Esophagus muscularis mucosa (tissue), 4 donors: ENCODE measurements at places on chromosomes 5 and 9.

GRCh38 chr5:36414869-36415282 is 113.2 kb upstream of the RANBP3L start:
- no peak for DNase-seq

DNA sequence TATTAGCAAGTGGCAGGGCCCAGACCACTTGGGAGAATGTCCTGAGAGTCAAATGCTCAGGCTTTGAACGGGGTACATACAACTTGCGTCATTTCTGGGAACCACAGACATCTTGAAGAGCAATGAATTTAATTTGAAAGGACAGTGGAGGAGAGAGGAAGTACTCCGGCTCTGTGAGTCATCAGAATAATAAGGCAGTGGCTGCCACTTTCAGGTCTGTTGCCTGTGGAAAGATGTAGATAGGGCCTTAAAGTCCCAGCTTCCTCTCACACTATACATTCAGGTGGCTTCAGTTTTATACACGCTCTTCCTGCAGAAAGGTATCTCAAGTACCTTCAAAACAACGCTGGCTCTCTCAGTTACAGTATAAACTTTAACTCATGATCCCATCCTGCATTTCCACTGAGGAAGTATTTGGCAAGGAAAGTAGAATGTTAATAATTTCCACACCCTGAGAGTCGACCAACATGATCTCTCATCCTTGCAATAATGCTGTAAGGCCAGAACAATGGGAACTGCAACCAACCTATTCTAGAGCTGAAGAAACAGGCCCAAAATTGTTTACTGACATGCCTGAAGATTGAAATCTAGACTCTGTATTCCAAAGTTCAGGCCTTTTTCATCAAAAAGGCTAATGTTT is 6.8 kb upstream of the PRUNE2 start:
- DNase-seq, result no peak

- no peak for DNase-seq
These were observed 597.9 kb upstream of the SGCD start for GRCh38 chr5:155728857-155729683.

DNA sequence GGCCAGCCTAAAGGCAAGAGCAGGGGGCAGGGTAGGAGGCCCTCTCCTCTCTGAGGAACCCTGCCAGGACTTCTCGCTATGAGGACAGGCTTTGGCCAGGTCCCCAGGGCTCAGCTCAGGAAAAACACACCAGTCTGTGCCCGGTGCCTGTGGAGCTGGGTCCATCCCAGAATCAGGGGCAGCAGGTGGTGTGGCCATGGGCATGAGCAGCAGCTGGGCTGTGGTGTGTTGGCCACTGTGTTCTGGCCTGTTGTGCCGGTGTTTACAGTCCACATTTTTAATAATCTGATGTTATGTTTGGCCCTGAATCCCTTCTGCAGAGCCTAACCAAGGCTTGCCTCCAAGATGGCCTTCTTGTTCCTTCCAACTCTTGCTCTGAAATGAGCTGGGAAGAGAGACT is 77.0 kb downstream of the FGF18 start:
- no peak for DNase-seq

- no peak for DNase-seq
These were observed 29.7 kb upstream of the PPP2CA start for GRCh38 chr5:134255418-134256150.

- DNase-seq, result peak; percentile 68
These were observed 202.7 kb downstream of the SEMA6A start for GRCh38 chr5:116371935-116372334.

- DNase-seq, result no peak
These were observed 122.2 kb downstream of the C9orf50 start for GRCh38 chr9:129498451-129499384.

- no peak for DNase-seq
These were observed 8.3 kb downstream of the TMEM250 start for GRCh38 chr9:136110082-136111061.

GRCh38 chr9:112044186-112044585 is 130.9 kb downstream of the SUSD1 start:
- no peak for DNase-seq

DNA sequence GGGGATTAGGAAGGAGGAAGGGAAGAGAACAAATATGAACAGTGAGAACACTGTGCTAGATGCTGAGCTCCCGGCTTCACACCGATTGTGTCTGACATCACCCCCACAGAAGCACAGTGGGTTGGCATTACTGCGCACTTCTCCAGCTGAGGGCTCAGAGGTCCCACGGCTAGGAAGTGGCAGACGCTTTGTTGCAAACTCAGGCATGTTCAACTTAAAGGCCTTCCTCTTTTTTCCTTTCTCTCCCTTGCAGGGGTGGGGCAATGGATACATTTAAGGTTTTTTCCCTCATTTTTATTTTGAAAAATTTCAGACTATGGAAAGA is 15.5 kb upstream of the SHB start:
- no peak for DNase-seq

- peak; percentile 95 for DNase-seq
These were observed 128.3 kb downstream of the EFNA5 start for GRCh38 chr5:107542428-107542827.

DNA sequence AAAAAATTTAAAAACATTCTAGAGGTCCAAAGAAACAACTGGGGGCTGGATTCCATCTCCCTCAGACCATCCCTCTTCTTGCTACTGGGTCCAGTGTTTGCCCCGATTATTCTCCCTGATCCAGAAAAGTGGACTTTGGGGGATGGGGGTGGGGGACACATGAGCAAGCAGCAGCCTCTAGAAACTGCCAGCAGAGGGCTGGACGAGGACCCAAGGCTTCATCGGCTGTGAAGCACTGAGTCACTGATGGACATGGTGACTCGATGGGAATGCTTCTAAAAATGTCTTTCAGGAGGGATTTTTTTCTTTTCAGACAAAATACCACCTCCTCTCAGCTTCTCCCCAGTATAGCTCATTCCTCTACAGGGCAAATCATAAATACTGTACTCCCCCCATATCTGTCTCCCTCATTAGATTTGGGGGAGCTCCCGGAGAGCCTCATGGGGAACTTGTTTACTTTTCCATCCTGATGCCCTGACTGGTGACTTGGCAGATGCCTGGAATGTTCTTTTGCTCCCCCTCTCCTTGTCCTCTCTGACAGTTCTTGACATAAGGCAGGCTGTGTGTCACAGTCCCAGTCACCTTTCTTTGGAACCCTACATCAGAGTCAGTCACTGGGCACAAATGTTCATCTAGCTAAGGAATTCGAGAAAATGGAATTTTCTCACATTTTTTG is 67.2 kb upstream of the STC2 start:
- DNase-seq, result no peak

GRCh38 chr5:117433818-117434217 is 859.2 kb upstream of the SEMA6A start:
- DNase-seq, result no peak

- DNase-seq, result no peak
These were observed 395.2 kb upstream of the TNC start for GRCh38 chr9:115513148-115513547.

- no peak for DNase-seq
These were observed 37.7 kb upstream of the PSD2 start for GRCh38 chr5:139757727-139758509.

- no peak for DNase-seq
These were observed 24.9 kb downstream of the RGMB start for GRCh38 chr5:98798371-98798770.
